ENCODE measurements at places on chromosomes 11 and 22. TPM values are rescaled to one million over a fixed set of nuclear protein-coding genes. Genes with fewer than 3 reads are reported as not detected.

DNA sequence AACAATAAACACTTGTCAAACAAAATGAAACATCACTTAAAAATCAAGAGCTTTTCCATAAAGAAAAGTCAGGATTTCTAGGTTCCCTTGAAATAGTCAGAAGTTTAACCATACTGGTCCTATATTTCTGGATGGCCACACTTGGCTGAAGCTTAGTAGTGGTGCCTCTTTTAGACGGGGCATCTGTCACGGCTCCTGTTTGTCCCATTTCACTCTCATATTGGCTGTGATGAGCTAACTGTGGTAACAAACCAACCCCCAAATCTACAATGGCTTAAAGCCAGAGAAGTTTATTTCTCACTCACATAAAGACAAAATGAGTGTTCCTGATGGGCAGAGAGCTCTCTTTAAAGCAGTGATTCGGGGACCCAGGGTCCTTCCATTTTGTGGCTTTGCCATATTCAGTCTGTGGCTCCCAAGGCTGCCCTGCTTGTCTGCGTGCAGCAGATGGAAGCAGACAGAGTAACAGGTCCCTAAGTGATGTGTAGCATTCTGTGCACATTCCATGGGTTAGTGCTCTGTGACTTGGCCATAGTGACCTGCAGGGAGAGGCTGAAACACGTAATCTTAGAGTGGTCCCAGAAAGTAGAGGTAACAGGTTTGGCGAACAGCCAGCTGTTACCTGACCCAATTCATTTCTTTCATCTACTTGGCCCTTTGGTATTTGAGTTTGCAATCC, 137.4 kb downstream of the HIPK3 start:
- no peak for DNase-seq

DNA sequence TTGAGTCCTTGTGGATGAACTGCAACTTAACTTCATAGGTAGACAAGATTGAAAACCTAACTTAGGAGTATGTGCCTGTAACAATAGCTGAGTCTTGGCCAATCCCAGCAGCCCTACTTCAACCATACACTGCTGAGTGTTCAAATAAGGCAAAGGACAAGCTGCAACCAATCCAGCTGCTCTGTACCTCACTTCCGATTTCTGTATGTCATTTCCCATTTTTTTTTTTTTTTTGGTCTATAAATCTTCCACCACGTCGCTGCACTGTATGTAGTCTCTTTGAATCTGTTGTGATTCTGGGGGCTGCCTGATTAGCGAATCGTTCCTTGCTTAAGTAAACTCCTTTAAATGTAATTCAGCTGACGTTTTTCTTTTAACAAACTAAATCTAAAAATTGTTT, 35.4 kb upstream of the FLI1 start:
- DNase-seq = no peak

DNA sequence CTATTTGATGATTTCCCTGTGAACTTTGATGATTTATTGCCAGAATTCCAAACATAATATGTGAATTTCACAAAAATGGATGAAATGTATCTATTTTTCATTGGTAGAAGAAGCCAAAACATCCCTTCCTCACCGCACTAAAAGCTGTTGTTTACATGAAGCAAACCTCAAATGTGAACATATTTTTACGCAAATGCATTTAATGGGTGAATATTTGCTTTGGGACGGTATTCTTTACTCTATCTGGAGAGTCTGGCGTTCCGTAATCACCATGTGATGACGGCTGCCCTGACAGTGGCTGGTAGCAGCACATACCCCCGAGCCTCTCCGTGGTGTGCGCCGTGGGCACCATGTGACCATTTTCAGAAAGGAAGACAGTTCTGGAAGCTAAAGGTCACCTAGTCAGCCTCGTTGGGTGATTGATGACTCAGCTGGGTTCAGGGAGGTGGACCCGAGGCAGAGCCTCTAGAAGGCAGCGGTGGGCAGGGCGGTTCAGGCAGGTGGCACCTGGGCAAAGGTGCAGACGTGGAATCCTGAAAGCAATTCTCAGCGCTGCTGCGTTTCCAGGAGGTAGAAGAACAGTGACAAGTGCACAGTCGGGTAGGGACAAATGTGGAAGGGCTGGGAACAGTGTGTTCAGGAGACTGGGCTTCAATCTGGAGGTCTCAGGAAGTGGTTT, 45.3 kb downstream of the PPARA start:
- no peak for DNase-seq

GRCh38 chr11:112514011-112514740, 253.5 kb upstream of the PLET1 start:
- no peak for DNase-seq

DNA sequence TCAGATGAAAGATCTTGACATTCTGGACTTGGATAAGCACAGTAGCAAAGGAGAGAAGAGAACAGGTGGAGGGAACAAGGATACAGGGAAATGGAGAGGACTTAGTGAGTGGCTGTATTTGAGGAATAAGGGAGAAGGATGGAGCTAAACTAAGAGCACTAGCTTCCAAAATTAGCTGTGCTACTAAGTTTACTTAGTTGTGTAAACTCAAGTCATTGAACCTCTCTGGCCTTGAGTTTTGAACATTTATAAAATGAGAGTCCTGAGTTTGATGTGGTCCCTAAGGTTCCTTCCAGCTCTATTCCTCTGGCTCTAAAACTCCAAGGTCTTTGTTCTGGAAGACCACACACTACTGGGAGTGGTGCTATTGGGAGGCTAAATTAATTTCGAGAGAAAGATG, 100.7 kb downstream of the TRIM44 start:
- DNase-seq = no peak

DNA sequence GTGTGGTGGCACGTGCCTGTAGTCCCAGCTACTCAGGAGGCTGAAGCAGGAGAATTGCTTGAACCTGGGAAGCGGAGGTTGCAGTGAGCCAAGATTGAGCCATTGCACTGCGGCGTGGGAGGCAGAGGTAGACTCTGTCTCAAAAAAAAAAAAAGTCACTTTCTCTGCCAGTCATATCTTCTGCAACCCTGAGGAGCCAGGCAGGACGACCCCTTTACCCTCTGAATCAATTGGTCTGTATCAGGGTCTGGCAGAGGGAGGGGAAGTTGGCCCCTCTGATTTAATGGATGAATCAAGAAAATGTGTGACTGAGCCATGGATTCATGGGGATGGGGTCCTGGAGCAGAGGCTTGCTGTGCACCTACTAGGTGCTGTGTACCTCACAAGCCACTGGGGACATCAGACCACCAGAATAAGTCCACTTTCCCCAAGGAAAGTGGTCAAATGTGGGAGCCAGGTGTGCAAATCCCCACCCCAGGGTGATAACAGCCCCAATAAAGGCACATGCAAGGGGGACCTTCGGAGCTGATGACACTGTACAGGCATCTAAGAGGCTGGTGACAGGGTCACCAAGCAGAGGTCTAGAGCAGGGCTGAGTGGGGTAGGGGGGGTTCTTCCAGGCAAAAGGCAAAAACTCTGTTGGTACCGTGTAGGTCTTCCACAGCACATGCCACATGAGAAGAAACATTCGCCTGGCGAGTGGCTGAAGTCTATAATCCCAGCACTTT, 29.0 kb downstream of the TXN2 start:
- peak; percentile 32 for DNase-seq

GRCh38 chr11:12158909-12159308, 48.5 kb downstream of the MICAL2 start:
- no peak for DNase-seq

DNA sequence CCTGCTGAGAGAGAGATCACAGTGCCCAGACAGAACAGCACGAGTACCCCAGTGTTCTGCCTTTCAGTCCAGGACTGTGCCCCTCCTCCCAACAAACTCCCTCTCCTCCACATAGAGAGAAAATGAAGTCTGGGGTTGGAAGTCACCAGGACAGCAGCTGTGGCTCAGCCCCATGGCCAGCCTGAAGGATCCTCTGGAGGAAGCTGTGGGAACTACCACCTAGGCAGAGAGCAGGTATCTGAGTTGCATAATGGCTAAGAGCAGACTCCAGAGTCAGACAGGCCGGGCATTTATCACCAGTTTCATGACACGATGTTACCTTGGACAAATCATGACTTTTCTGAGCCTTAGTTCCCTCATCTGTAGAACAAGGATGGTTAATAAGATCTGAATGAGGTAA, 61.2 kb upstream of the RRAS2 start:
- no peak for DNase-seq

- no peak for DNase-seq
These were observed 113.9 kb downstream of the BCR start for GRCh38 chr22:23294221-23294620.

DNA sequence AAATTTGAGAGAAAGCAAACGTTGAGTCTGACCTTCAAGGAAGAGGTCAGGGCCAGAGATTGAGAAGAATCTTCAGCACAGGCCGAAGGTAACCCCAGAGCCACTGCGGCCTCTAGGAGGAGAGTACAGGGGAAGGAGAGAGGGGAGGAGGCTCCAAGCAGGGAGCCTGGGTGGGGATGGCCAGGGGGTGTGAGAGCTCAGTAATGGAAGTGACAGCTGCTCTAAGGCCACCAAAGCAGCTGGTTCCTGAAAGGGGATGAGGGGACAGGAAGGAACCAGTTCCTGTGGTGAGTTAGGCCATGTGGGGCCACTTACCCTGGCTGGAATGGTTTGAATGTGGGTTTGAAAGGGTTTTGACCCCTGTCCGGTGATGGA, 46.1 kb downstream of the PISD start:
- DNase-seq = no peak

The MIOX gene
- total RNA-seq = 0.29 TPM

The SLC16A8 gene
- not detected for total RNA-seq

The LIF gene
- total RNA-seq = 282 TPM

The SLC3A2 gene
- total RNA-seq = 408 TPM

Data from activated naive CD8-positive, alpha-beta T cell treated with anti-CD3 and anti-CD28 coated beads for 36 hours (primary cell).